Kasumi-1 (cell line): ENCODE measurements at places on chromosomes 6 and 20.

- peak; percentile 89 for DNase-seq
Observed at GRCh38 chr6:88561034-88561953, 395.1 kb upstream of the CNR1 start.

GRCh38 chr6:5501837-5502236, 240.5 kb downstream of the FARS2 start:
- DNase-seq, result no peak

GRCh38 chr20:49909499-49910339, 5.6 kb downstream of the SPATA2 start:
- DNase-seq, result peak; percentile 42

DNA sequence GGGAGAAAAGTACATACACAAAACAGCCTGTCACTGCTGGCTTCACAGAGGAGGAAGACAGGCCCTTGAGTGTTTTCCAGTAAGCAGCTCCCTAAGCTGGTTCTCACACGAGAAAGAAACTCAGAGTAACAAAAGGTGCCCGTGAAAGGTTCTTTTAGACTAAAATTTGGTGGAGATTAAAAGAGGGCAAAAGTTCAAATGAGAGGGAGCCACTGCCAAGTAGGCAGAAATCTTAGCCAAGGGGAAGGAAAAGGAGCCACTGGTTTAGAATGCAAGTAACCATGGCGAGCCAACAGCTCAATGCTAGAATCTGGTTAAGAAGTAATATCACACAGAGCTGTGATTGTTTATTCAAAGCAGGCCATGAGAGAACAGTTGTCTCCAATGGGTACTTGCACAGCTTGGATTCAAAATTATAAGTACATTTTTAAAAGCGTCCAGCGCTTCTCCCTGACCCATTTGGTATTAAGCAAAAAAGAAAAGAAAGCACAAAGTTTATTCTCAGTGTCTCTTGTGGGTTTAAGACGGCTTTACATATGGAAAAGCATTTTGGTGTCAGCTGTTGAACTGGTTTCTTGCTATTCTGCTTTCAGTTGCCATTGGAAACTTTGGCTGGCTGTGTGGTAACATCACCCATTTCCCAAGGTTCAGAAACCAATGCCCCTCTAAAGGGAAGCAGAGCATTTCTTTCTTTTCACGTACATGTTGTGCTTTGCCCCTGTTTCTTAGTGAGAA, 648.5 kb downstream of the RNF144B start:
- DNase-seq, result no peak

DNA sequence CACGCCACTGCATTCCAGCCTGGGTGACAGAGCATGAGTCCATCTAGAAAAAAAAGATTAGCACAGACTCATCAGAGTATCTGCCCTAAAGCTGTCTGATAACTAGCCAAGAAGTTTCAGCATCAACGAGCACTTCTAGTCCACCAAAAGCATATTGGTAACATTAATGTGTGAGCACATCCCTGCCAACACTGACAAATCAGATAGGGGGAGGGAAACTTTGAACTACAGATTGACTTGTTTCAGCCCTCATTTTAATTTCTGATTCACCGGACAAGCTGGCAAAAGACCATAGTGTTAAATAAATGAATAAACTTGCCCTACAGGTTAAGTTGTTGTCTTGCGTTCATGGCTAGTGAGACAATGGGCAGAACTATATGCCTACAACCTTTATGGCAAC, 7.7 kb upstream of the SEC63 start:
- no peak for DNase-seq

DNA sequence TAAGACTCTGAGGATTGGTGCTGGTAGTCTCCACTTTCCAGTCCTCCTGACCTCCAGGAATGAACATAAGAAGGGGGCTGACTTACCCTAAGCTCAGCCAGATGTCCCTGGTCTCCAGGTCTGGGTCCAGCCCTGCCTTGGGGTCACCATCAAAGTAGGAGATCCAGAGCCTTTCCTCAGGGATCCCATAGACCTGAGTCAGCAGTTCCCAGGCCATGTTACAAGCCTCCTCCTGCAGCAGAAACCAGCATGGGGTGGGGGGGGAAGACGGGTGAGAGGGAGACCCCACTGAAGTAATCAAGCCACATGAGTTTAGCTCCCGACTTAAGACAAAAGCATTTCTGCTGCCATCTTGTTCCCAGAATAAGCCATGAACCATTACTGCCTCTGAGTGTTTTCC, 1.8 kb downstream of the AARS2 start:
- DNase-seq, result no peak
